ENCODE measurements at places on chromosomes 2 and 18. TPM values are rescaled to one million over a fixed set of nuclear protein-coding genes. Genes with fewer than 3 reads are reported as not detected.

The MYO7B gene
- not detected for total RNA-seq

The GALNT14 gene
- total RNA-seq: 21.8 TPM

The SPHKAP gene
- total RNA-seq: not detected

GRCh38 chr2:9952856-9953503 is 1.5 kb downstream of the GRHL1 start:
- DNase-seq: no peak

- no peak for DNase-seq
Measured at GRCh38 chr2:136247204-136247950, 129.4 kb upstream of the CXCR4 start.

- no peak for DNase-seq
Measured at GRCh38 chr18:49531678-49532153, 30.1 kb upstream of the LIPG start.

GRCh38 chr2:127254386-127254981 is 34.4 kb upstream of the CYP27C1 start:
- DNase-seq: no peak

GRCh38 chr2:46025081-46025480 is 272.1 kb upstream of the EPAS1 start:
- no peak for DNase-seq

DNA sequence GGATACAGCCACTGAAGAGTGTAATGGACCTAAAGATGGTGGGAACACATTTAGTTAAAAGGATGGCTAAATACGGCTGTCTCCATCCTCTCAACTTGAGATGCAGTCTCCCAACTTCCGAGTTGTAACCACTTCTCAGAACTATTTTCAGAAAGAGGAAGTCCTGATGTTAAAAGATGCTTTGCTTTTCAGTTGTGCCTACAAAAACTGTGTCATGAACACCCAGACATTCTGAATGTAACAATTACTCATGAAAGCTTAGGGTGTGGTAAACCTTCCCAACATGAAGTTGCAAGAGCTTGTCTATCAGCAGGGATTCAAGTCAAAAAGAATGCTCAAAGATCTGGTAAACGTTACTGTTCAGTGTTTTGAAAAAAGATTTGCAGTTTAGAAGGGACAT is 147.9 kb downstream of the DOCK10 start:
- DNase-seq: no peak

- DNase-seq: no peak
Measured at GRCh38 chr18:39994498-39994897, 1960.5 kb upstream of the PIK3C3 start.

DNA sequence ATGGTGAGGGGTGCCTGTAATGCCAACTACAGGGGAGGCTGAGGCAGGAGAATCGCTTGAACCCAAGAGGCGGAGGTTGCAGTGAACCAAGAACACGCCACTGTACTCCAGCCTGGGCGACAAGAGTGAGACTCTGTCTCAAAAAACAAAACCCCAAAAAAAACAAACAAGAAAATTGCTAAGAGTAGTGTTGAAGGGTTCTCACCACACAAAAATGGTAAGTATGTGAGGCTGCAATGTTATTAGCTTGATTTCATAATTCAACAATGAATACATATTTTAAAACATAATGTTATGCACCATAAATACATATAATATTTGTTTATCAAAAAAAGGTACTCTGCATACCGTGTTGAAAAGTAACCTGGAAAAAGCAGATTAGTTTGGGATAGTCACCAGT is 45.8 kb downstream of the PSMG2 start:
- no peak for DNase-seq

DNA sequence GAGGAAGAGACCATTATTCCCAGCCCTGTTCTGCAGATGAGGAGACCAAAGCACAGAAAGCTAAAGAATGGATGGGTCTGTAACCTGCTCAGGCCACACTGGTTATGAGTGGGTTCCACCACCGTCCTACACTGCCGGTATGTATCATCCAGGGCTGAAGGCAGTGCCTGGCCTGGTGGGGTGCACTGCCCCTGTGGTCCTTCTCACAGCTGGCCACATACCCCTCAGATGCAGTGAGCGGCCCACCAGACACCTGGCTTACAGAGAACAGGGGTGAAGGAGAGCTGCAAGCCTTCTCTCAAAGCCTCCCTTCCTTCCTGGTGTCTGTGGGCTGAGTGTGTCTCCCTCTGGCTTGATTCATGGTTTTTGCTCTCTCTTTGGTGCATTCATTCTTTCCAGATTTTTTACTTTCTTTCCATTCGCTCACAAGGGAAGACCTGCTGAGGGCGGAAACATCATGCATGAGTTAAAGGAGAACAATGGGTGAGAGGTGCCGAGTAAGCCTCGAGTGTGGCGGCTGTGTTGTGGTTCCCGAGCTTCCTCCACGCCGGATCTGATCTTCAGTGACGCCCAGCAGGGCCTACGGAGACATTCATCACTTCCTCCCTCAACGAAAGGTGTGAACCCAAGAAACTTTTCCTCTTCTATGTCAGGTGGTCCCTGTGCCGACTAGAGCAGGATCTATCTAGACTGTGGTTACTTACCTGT is 62.1 kb upstream of the REL start:
- DNase-seq: no peak

Data from NCI-H460 (cell line).